GM13976 (cell line): ENCODE measurements at places on chromosomes 3 and 15.

- no peak for DNase-seq
Observed at GRCh38 chr15:33461671-33462070, 150.9 kb downstream of the RYR3 start.

DNA sequence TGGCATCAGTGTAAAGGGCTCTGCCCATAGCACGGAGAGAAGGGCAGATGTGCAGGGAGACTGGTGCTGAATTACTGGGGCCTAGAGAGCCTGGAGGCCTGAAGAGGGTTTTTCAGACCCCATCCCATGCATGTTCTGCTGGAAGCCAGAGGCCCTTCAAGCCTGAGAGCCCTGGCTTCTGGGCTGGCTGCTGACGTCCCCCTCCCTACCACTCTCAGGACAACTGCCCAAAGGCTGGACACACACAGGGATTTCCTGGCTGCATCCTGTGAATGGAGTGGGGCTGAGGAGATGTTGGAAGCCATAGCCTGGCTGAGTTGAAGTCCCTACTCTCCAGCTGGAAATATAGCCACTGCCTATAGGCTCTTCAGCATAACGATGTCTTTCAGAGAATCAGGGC lies 16.9 kb upstream of the DOCK3 start:
- no peak for DNase-seq

GRCh38 chr3:63064209-63064755 lies 189.1 kb upstream of the CADPS start:
- no peak for DNase-seq

DNA sequence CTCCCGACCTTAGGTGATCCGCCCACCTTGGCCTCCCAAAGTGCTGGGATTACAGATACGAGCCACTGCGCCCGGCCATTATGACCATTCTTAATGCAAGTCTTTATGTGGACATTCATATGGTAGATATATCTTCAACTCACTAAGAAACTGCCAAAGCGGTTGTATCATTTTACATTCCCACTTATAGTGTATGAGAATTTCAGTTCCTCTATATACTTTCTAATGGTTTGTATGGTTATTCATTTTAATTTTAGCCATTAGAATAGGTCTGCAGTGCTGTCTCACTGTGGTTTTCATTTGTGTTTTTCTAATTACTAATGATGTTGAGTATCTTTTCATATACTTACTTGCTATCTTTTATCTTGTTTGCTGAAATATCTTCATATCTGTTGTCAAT lies 32.5 kb downstream of the TCF12 start:
- no peak for DNase-seq

- DNase-seq, result no peak
Observed at GRCh38 chr15:88465633-88466224, 1.5 kb downstream of the MRPL46 start.

DNA sequence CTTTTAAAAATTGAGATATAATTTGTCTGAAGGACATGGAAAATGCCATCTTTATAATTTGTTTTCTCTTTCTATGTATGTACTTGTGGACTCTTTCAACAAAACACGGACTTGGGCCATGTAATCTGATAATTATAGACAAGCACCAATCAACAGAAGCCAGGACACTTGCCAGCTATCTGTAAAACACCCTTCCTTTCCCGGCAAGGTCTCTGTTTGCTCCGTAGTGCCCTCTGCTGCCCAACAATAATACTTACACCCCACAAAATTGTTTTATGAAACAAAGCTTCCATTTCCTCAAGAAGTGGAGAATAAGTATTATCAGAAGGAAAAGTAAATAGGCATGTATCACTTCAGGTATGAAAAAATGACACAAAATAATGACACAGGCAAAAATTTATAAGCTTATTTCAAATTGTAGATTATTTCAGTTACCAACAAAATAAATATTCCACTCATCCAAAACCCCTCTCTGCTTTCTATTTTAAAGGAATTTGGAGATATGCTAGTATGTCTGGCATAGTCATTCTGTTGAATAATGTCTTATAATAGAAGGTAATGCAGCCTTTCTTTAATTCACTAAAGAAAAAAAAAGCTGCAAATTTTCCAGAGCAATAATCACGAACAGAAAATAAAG lies 32.8 kb downstream of the MYH15 start:
- DNase-seq, result peak; percentile 38

GRCh38 chr15:39195961-39196486 lies 384.9 kb upstream of the THBS1 start:
- DNase-seq, result no peak

- no peak for DNase-seq
Observed at GRCh38 chr3:13479332-13479581, 849 bp upstream of the HDAC11 start.

DNA sequence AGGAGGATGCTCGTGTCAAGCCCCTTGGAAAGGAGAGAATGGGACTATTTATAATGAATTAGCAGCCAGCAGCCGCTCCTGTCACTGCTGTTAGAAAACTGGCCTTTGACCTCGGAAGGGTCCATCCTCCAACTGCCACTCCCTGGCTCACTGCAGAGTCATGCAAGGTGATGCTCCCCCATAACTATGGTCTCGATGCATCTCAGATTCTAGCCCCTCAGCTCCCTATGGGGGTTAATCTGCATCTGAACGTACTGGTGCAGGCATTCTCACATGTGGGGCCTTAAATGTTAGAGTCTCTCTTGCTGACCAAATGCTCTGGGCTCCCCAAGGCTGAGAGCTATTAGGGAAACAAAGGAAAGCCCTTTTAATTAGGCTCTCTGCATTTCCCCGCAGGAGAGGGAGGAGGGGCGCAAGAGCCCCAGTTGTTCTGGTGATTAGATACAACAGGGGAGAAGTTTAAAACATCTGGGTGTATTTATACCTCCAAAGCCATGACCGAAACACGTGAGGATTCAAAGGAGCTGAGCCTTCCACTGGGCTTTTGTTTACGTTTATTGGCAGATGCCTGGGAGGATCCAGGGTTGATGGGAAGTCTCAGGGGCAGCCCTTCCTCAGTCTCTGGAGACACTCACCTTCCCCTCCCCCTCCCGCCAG lies 182.5 kb downstream of the OPA1 start:
- DNase-seq, result no peak
